Cortex of kidney (tissue), 1 donor: ENCODE measurements at places on chromosomes 3 and 15.

DNA sequence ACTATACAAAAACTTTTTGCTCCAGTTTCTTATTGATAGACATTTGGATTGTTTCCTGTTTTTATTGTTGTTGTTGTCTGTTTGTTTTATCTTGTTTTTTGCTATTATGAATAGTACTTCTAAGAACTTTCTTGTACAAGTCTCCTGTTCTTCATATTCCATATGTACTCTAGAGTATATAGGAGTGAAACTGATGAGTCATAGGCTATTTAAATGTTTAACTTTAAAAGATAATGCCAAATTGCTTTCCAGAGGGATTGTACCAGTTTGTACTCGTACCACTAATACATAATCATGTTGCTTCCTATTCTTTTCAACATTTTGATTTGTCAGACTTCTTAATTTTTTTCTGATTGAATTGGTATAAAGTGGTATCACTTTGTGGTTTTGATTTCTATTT is 19.6 kb downstream of the LRRC49 start:
- no peak for DNase-seq

- DNase-seq: no peak
These were observed 185.2 kb downstream of the UACA start for GRCh38 chr15:70578196-70578595.

DNA sequence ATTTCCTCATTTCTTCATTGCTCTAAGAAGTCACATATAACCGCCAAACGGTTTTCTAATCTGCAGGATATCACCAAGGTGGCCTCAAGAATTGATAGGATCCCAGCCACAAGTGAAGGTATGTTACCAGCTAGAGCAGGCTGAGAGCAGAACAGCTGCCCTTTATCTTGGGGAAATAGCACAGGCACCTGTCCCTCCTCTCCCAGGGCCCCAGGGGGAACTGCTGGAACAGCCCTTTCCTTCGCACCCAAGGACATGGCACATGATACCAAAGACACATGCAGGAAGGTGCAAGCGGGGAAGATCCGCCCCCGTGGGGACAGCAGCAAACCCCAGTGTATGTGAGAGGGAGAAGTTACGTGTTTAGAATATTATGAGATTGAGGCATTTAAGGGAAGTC is 35.3 kb downstream of the HOMER2 start:
- no peak for DNase-seq

GRCh38 chr15:37339856-37340255 is 239.5 kb upstream of the MEIS2 start:
- no peak for DNase-seq

DNA sequence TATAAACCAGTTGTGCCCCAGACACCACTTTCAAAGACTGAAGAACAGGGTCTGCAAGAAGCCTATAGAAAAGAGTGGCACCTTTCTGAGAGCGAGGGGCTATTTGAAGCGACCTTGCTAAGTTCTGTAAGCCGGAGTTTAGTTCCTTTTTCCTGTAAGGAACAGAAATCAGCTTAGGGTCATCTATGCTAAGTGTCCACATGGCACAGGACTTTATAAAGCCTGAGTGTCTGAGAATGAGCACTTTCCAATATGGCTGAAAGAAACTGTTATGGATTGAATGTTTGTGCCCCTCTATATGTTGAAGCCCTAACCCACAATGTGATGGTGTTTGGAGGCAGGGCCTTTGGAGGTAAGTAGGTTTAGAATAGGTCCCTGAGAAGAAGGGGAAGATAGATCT is 4.0 kb upstream of the A4GNT start:
- DNase-seq: no peak

DNA sequence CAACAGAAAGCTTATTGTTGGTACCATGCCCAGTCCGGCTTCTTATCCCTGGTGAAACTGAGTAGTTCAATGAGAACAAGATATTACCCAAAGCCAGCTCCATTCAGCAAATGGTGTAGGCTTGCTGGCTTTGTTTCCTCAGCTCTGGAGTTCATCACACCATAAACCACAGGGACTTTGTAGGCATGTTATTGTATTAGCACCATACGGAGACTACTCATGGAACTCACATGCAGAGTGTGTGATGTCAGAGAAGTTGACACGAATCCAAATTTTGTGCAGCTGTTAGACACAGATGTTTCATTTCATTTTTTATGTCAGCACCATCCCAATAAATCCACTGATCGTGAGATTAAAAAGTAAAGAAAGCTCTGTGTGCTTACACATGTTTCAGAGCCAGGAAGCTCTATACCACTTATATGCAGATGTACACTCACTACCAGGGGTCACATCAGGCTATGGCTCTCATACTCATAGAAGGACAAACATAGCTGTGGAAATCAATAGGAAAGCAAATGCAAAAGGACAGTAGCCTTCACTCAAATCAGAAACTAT is 63.4 kb upstream of the LEKR1 start:
- no peak for DNase-seq

- no peak for DNase-seq
These were observed 54.5 kb downstream of the SATB1 start for GRCh38 chr3:18370672-18371071.

DNA sequence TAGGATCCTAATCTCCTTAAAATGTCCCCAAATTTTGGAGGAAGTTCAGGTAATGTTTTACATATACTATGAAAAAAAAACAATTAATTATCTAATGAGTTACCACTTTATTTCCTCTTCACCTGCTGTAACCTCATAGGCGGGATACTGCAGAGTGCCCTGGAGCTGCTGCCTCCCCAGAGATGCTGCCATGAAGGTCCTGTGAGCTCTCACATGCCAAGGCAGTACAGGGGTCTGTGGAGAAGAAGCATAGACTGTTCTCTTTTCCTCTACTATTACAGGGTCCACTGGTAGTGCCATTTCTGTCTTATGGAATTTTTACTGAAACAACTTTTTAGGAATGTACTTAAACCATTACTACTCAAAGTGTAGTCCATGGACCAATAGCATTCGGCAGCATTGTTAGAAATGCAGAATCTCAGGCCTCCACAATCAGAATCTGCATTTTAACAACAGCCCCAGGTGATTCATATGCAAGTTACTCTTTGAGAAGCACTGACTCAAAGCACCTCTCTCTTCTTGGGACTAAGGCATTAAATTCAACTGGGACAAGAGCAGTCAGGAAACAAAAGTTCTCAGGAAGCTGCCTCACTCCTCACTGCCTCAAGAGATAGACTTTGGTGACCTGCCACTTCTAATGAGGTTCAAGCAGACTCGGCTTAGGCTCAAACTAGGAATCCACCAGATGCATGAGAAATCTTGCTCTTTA is 30.3 kb upstream of the CPOX start:
- no peak for DNase-seq

- no peak for DNase-seq
These were observed 22.1 kb upstream of the LARS2 start for GRCh38 chr3:45366290-45366689.

DNA sequence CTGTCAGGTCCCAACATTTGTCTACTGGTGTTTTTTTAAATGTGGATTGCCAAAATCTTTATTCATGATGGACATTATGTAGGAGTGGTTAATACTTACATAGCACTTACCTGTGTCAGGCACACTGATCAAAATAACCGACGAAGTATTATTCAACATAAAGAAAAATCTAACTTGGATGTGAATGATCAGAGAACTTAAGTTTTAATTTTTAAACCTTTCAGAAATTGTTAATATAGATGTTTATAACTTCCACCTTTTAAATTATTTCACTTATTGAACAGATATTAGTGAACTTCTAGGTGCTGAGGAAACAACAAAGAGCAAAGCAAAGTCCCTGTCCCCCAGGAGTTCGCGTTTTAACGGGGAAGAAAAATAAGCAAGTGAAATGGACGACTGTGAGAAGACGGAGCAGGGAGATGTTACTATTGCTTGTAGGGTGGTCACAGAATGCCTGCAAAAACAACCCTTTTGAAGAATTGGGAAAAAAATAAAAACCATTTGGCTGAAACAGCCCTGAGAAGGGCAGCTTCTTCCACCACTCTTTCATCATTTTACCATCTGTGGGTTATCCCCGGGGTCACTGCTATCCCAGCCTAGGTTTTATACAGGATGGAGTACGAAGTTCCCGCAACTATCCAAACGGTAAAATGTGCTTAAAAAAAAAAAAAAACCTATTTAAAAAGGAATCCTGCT is 915 bp upstream of the APH1B start:
- no peak for DNase-seq

DNA sequence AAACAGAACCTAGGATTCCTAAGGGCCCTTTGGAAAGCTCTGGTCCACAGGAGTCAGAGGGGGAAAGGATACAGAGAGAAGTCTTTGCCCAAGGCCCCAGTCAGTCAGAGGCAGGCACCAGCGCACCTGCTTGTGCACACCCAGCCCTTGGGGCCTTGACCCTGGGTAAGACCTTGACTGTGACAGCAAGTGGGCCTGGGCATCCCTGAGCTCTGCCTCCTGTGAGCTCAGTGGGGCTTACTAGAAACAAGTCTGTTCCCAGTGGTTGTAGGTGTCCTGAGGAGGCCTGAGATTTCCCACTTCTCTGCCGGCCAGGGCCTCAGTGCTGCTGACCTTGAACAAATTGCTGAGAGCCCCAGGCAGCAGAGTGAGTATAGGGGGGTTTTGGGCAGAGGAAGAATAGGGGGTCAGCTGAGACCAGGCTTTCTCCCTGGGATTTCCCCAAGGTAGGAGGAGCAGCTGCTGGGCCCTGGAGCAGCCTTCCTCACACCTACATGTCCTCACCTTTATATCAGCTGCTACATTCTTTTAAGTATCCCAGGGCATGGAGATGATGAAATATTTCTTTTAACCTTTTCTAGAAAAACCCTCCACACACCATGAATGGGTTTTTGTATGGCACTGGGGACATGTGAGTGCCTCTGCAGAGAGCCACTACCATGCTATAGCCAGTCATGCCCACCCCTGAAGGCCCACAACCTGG is 9.7 kb upstream of the DAG1 start:
- no peak for DNase-seq

DNA sequence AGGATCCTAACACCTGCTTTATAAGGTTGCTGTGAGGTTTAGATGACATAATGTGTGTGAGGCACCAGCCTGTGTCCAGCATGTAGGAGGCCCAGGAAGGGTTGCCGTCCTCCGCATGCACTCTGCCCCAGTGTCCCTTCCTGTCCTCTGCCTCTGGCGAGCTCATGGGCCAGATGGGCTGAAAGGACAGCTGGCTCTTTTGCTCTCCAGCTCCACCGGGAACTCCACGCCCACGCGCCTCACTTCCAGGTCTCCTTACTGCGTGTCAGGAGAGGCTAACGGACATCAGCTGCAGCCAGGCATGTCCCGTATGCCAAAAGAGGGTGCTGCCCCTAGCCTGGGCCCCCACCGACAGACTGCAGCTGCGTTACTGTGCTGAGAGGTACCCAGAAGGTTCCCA is 12.2 kb downstream of the MUC20 start:
- DNase-seq: no peak

DNA sequence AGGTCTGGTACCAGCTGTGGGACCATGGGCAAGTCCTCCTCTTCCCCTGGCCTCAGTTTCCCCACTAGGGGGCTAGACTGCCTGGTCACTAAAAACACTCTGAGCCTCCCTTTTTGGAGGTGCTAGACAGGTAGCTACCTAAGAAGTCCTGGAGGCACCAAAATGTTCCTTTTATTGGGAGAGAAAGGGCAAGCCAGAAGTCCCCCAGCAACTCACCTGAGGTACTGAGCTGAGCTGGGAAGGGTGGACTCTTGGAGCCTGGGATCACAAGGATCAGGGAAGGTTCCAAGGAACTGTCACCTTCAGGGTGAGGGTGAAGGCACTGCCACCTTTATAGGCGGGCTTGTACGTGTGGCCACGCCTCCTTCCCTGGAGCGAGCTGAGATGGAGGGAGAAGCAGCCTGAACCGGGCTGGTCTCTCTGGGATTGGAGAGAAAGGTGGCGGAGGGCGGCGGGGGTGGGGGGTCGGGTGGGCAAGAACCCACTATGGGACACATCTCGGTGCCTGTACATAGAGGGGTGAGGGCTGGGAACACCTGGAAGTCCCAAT is at the start of gene CYP1A1:
CYP1A1 (minus strand) TSS at position 304 of the 550 bp plus-strand sequence. CDS start 2,431 bp downstream, outside the sequence.
- no peak for DNase-seq

DNA sequence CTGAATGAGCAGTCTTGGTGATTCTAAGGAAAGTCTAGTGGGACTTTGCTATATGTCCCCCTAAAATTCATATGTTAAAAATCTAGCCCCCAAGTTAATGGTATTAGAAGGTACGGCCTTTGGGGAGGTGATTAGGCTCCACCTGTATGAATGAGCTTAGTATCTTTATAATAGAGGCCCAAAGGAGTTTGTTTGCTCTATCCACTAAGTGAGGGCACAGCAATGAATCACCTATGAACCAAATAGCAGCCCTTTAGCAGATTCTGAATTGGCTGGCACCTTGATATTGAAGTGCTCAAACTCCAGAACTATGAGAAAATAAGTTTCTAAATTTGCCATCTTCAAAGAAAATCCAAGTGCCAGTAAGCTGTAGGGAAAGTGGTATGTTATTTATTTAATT is 187.9 kb downstream of the SUCNR1 start:
- no peak for DNase-seq

GRCh38 chr3:185046603-185047002 is 106.3 kb downstream of the C3orf70 start:
- no peak for DNase-seq

- no peak for DNase-seq
These were observed 59.6 kb upstream of the IQSEC1 start for GRCh38 chr3:13132731-13133410.

DNA sequence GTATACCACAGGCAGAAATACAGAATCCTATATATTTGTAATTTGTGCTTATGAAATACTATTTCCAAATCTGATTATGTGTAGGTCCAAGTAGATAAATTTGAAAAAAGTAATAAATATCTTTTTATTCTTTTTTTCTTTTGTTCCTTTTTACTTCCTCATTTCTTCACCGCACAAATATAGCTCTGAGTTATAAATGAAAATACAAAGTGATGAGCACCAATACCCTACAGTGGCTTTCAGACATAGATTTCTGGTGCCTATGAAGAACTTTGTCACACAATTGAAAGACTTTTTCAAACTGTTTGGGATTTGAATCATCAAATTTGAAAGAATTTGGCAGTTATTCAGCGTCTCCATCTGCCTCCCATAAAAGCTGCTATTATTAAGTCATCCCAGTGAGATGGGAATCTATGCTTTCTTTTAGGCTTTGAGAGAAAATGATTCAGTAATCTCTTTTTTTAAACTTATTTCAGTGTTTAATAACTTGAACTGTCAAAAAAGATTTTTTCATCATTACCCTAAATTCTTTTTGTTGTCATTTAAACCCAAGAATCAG is 363.6 kb upstream of the GOLIM4 start:
- DNase-seq: no peak

DNA sequence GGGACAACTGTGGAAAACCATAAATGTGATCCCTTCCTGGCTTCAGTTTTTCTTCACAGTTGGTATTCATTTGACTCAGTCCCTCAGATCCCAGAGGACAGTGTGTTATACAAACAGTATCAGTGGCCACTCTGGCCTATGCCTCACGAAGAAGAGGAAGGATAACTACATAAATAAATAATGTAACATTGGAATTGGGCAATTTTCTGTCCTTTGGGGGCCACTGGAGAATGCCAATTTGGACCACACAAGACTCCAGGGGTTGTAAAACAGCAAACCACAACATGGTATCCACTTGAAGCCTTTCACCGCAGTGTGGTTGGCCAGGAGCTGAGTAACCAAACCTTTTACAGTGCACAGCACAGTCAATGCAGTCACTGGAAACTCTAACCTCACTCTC is 1077.0 kb downstream of the ROBO2 start:
- no peak for DNase-seq

- no peak for DNase-seq
These were observed 185.7 kb downstream of the FHIT start for GRCh38 chr3:61065451-61066011.

GRCh38 chr3:117681619-117682018 is 972.0 kb downstream of the TUSC7 start:
- no peak for DNase-seq

- DNase-seq: no peak
These were observed 1.1 kb downstream of the WDR82 start for GRCh38 chr3:52277071-52277964.
